ENCODE measurements at places on chromosomes 11 and 22.

DNA sequence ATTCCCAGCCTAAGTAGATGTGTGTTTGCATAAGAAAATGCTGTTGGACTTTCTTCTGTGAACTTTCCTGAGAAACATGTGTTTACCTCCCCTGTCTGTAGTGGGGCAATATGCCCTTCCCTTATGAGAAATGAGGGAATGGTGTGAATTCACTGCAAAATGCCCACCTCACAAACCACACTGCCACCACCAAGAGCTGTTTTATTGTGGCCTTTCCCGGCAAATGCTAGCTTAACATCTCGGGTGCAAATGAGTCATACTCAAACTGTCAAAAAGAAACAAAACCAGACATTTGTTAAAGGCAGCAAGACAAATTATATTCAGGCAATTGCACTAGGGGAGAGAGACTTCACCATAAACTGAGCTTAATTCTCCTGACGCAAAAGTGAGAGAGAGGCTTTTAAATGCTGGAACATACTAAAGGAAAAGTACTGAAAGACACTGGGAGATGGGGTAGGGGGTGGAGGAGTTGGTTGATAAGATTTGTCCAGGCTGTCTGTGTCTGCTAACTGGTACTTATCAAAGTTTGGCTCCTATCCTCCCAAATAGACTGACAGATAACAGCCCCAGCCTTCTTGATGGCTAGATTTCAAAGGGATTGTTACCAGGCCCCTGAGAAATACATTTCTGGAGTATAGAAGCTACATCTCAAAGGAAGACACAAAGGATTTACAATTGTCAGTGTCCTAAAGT lies 70.9 kb upstream of the OR5AK2 start:
- DNase-seq = no peak

DNA sequence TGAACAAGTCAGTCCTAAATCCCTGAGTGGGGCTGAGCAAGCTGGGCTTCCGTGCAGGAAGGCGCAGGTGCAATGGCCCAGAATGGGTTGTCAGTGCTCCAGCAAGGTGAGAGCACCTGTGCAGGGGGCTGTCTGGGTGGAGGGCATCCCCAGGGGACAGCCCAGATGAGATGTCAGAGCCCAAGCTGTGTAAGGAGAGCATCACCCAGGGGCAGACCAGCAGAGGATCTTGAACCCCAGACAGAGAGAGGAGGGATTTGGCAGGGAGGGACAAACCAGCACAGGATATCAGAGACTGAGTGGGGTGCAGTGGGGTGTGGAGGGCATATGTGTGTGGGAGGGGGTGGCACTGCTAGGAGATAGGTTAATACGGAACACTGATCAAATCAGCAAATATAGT lies 114.9 kb upstream of the TMEM45B start:
- no peak for DNase-seq

- no peak for DNase-seq
Observed at GRCh38 chr22:19226428-19226827, 47.9 kb upstream of the SLC25A1 start.

DNA sequence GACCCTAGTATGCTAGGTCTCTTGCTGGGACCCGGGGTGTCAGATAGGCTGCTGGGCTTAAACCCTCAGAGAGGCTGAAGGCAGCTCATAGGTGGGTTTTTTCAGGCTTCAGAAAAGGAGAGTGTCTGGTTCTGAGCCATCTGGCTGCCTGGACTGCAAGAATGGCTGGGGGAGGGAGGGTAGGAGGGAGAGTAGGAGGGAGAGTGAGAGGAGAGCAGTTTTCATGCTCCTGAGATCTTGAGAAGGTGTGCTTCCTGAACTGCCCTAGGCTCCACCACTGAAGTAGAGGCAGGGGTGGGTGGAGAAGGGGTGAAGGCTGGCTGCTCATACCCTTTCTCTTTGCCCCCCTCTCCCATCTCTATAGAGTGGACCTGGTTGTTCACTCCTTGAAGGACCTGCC lies 4.6 kb downstream of the HMBS start:
- DNase-seq = no peak

GRCh38 chr11:117375960-117376359 lies 48.3 kb downstream of the CEP164 start:
- DNase-seq = no peak

DNA sequence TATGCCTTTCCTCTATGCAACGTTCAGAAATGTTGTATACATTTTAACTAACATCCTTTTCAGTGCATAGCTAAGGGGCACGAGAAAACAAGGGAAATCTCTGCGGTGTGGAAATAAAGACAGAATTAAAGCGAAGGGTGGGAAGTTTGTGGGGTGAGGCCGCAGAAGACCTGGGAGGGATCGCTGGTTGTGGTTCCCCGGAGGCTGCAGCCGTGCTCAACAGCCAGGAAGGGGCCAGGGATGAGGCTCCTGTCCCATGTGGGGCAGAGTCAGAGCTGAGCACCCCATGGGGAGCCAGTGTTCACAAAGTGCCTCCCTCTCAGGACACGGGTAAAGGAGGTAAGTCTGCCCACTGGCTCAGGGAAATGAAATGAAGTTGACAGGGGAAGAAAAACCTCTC lies 67.5 kb downstream of the MYEOV start:
- DNase-seq = no peak

DNA sequence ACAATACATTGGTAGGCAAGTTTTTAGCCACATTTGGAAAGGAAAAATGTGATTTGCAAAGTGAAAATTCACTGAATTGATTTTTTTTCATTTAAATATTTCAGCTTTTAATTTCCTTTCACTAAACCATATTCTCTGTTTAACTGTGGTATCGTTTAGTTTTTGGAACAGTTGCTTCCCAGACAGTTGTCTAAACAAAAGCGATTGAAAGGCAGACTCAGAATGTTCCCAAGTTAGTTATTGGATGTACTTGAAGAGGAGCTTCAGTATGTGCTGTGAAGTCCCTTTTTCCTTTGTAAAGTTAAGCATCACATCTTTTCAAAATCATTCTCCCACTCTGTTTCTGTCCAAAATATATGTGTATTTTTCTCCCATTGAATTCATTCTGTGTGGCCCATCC lies 623.4 kb upstream of the LUZP2 start:
- no peak for DNase-seq

- DNase-seq = no peak
Observed at GRCh38 chr11:10797001-10797400, 11.7 kb downstream of the EIF4G2 start.

GRCh38 chr11:3913921-3914320 lies 58.5 kb downstream of the STIM1 start:
- DNase-seq = no peak

- no peak for DNase-seq
Observed at GRCh38 chr22:30720263-30720837, 25.7 kb downstream of the OSBP2 start.

- no peak for DNase-seq
Observed at GRCh38 chr11:17887779-17888178, 125.1 kb downstream of the SERGEF start.

DNA sequence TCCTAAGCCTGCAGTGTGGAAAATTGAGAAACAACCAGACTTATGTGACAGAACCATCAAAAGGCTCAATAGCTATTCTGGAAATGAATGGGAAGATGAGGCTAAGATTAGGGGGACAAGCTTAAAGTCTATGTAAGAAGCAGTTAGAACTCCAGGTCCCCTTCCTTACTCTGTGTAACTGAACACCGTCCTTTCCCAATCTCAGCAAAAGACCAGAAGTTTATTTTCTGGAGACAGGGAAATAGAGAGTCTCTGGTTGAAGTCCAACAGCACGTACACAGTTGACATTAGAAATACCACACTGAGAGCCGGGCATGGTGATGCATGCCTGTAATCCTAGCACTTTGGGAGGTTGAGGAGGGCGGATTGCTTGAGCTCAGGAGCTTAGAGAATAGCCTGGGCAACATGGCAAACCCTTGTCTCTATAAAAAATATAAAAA lies 93.9 kb downstream of the CD44 start:
- DNase-seq = no peak

- no peak for DNase-seq
Observed at GRCh38 chr11:70650075-70650909, 252.0 kb downstream of the CTTN start.

GRCh38 chr11:66985508-66986177 lies 10.5 kb downstream of the C11orf86 start:
- DNase-seq = no peak

DNA sequence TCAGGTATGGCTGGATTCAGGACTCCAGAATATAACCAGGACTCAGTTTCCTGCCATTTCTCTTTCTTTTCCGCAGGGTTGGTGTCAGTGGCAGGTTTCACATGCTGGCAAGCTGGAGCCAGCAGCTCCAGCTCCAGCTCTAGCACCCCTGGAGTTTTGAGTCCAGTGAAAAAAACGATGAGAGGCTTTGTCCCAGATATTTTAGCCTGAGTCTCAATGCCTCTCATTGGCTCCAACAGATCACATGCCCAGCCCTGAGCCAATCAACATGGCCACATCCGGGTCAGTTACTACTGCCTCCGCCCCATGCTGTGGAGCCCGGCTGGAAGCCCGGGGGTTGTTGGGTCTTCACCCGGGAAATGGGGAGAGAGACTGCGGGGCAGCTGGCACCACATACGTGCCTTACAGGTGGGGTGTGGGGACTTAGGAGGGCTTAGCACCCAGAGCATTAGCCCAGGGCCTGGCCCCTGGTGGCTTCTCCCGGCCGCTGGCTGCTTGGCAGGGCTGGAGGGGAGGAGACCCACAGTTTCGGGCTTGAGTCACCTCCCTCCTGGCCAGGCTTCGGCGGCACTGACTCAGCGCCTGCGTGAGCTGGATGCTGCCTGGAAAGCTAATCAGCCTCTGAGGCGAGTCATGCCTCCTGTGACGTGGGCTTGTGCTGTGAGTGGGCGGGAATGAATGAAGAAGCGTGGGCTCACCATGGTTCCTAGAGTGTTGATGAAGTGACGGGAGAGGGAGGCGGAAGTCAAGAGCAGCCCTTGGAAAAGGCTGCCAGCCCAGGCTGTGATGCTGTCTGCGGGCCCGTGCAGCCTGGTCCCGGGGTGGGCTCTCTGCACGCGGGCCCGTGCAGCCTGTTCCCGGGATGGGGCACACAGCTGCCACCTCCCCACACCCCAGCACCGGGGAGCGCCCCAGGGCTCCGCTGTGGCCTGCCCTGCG lies 15.3 kb upstream of the MRTFA start:
- peak; percentile 90 for DNase-seq

DNA sequence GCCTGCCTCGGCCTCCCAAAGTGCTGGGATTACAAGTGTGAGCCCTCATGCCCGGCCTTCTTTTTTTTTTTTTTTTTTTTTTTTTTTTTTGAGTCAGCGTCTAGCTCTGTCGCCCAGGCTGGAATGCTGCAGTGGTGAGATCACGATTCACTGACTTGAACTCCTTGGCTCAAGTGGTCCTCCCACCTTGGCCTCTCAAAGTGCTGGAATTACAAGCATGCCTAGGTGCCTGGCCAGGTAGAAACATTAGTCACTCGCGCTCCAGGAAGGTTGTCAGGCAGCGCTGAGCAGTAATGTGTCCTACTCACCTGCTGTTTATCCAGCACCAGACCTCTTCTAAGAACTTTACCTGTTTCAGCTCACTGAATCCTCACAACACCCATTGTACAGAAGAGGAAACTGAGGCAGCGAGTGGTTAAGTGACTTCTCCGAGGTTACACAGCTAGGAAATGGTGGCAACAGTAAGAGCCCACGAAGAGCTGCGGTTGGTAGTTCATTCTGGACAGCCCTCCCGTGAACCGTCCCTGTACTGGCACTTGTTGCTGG lies 496 bp upstream of the CST6 start:
- no peak for DNase-seq

DNA sequence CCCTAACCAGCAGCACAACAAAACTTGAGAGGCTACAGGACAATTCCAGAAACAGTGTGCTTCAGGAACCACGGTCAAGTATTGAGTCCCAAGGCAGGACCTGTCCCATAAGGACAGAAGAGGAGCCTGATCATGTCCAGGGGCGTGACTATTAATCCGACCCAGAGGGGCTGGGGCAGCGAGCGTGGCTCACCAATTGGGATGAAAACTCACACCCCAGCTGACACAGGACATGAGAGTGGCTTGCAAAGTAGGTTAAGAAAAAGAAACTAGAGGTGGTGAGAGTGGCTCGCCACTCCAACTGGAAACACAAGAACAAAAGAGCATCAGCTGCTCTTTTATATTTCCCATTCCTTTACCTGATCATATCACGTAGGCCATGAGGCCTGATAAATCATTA lies 16.0 kb upstream of the FEZ1 start:
- DNase-seq = no peak

DNA sequence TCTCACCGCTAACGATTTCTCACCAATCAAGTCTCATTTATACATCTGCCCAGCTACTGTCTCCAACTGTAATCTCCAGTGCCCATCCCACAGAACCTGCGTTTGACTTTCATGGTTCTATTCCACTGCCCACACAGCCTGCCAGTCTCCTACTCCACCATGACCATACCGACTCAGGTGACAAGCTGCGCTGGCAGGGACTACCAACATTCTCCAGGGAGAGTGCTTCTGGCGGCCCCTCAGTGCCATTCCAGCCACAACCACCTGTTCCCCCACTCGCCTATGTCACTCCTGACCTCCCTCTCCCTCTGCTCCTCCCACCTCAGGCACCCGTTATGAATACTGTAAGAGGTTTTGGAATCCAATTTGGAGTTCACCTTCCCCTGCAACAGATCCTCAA lies 108.5 kb upstream of the BID start:
- no peak for DNase-seq

DNA sequence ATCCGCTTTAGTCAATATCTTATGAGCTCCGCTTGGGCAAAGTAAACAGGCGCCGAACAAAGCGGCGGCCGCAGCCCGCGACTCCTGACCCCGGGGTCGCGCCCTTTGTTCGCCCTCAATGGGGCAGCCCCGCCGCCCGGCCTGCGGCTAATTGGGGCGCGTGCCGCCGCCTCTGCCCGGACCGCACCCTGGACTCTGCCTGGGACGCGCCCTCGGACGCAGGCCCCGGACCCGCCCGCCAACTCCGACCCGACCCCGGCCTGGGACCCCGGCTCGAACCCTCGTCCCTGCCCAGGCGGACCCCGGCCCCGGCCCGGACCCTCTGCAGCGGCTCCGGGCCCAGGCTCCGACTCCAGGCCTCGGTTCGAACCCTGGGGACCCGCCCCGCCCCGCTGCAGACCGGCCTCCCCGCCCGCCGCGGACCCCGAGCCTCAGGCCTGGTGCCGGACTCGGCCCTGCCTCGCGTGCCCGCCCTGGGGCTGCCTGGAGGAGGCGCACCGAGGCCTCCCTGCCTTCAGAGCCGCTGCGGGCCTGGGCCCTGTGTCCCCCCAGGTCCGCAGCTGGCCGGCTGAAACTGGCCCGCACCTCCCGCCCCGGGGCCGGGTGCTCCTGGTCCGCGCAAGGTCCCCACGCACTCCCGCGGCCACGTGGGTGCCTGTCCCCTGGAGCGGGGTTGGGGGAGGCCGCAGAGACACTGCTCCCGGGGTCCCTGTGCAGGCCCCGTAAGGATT lies 84.7 kb upstream of the WNT7B start:
- peak; percentile 77 for DNase-seq

DNA sequence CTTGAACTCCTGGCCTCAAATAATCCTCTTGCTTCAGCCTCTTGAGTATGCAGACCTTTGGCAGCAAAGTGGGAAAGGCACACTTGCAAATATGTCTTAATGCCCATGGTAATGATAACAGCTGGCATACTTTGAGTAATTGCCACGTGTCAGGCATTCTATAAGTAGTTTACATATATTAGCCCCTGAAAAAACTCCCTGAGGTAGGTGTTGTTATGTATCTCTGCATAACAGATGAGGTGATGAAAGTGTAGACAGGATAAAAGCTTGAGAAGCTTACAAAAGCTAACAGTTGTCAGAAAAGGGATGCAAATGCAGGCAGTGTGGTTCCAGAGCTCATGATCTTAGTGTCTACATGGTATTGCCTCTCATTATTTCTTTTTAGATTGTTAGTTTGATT lies 291.1 kb upstream of the C11orf87 start:
- DNase-seq = no peak

Measured in spleen (tissue), 13 donors.